ENCODE measurements at places on chromosomes 6 and 20.

DNA sequence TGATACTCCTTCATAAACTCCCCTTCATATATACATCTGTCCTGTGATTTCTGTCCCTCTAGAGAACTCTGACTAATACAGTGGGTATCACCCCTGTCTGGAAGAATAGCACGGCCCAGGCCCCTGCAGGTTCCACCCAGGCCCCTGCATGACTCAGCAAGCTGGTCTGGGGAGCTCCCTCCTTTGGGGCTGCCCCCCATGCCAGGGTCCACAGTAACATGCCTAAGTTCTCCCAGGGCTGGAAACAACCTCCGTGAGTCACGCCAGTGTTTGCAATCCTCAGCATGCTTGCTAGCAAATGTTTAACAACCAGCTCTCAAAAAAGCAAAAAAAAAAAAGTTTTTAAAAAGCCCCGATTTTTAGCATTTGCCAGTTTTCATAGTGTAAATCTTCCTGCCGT, 134.3 kb upstream of the CDH4 start:
- DNase-seq = no peak

DNA sequence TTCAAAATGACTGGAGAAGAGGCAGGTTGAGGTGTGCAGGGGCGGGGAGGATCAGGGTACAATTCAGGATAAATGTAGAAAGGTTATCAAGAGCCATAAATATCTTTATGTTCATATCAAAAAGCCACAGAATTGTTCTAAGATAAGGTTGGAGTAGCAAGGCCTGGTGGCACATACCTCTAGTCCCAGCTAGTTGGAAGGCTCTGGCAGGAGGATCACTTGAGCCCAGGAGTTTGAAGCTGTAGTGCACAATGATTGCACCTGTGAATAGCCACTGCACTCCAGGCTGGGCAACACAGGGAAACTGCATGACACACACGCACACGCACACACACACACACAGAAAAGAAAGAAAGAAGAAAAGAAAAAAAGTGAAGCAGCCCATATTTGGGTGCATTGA, 194.8 kb downstream of the GRIK2 start:
- DNase-seq = no peak

DNA sequence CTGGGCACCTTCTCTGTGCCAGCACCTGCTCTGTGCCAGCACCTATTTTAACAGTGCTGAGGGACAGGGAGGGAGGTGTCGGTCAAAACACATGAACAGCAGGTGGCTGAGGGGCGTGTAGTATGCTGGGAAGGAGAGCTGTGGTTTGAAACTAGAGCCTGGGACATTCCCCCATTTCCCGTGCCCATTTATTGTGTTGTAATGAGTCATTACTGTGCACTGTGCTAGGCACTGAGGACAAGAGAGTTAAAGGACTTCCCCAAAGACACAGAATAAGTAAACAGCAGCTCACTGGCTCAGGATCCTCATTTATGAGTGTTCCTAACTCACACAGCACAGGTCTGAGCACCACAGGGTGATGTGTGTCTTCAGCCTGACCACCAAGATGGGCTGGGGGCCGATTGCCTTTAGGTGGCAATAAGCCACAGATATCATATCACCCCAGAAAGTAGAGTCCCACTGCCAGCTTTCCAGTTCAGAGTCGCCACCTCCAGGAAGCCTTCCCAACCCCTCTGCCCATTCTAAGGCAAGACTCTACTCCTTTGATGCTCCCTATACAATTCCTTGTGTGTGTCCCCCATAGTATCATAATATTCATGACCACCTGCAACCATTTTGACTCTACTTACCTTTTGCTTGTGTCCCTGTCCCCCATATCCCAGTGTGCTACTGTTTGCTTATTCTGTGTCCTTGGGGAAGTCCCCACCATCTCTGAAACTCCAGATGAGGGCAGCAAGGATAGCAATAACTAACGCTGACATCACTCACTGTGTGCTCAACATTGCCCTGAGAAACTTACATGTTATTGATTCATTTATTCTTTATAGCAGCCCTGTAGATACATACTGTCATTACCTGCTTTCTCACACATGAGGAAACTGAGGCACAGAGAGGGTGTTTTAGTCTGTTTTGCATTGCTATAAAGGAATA, 87.3 kb downstream of the TOX2 start:
- DNase-seq = no peak

GRCh38 chr6:129440691-129441090, 269.3 kb downstream of the ARHGAP18 start:
- DNase-seq = no peak

DNA sequence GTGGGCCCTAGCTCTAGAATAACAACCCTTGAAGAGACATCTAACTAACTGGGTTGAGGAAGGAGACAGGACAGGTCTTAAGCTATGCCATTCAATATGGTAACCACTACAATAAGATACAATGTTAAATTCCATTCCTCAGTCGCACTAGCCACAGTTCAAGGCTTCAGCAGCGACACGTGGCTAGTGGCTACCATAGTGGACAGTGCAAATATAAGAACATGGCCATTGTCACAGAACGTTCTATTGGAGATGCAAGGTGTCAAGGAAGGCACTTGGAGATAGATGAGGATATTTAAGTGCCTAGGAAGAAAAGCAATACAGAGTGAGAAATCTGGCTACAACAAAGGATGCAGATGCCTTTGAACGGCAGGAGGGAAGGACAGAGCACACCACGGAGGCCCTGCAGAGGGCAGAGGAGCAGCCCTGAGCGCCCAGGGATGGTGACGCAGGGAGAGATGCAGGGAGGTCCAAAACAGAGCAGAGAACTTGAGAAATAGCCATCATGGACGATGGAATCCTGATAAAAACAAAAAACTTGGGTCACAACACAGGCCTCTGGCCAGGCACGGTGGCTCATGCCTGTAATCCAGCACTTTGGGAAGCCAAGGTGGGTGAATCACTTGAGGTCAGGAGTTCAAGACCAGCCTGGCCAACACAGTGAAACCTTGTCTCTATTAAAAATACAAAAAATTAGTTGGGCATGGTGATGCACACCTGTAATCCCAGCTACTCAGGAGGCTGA, 140.7 kb downstream of the ZMYND8 start:
- no peak for DNase-seq

GRCh38 chr20:63056236-63057170, 49.7 kb upstream of the BHLHE23 start:
- DNase-seq = no peak

GRCh38 chr6:109024784-109025183, 69.9 kb downstream of the SESN1 start:
- no peak for DNase-seq
